ENCODE measurements at places on chromosomes 3 and 15.

- DNase-seq = no peak
Measured at GRCh38 chr15:96462768-96463750, 132.6 kb downstream of the NR2F2 start.

GRCh38 chr15:62853114-62853840 lies 189.3 kb upstream of the TPM1 start:
- no peak for DNase-seq

DNA sequence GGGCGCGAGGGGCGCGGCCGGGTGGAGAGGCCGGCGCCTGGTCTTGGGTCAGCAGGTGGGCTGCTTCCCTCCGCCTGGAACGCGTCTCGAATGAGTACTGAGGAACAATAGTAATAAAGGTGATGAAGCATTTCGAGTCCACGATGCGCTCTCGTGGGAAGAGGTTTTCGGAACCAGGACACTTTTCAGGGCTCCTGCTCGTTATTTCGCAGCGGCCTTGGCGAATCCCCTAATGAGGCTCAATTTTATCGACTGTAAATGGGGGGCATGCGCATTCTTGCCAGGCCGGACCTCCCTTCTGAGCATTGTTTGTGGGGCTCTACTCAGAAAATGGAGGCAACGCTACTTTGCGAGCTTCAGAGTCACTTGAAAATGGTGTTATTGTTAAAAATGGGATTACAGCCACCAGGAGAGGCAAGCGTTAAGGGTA lies 1.2 kb downstream of the NR2C2 start:
- DNase-seq = no peak

DNA sequence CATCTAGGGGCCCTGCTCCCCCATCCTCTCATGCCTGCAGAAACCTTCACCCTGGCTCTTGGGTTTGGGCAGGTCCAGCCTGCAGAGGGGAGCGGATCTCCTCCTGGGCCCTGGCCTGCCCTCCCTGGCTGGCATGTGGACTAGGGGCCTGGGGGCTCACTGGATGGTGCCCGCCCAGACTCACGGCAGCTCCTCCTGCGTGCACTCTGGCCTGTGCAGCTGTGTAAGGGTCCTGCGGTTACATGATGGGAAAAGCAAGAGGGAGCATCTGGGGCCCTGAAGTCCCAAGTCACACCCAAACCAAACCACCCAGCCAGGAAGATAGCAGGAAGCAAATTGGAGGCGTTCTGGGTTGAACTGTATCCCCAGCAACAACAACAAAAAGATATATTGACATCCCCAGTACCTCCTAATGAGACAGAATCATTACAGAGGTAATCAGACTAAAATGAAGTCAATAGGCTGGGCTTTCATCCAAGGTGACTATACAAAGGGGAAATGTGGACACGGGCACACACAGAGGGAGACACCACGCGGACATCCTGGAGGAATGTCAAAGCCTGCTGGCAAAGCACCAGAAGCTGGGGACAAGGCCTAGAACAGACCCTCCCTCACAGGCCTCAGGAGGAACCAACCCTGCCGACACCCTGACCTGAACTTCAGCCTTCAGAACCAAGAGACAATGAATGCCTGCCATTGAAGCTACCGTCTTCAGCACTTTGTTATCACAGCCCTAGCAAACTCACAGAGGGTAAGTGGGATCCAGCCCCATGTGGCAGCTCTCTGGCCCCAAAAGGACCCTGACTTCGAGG lies 10.4 kb upstream of the CLK3 start:
- DNase-seq = no peak

GRCh38 chr15:31396881-31397560 lies 70.4 kb downstream of the KLF13 start:
- no peak for DNase-seq

DNA sequence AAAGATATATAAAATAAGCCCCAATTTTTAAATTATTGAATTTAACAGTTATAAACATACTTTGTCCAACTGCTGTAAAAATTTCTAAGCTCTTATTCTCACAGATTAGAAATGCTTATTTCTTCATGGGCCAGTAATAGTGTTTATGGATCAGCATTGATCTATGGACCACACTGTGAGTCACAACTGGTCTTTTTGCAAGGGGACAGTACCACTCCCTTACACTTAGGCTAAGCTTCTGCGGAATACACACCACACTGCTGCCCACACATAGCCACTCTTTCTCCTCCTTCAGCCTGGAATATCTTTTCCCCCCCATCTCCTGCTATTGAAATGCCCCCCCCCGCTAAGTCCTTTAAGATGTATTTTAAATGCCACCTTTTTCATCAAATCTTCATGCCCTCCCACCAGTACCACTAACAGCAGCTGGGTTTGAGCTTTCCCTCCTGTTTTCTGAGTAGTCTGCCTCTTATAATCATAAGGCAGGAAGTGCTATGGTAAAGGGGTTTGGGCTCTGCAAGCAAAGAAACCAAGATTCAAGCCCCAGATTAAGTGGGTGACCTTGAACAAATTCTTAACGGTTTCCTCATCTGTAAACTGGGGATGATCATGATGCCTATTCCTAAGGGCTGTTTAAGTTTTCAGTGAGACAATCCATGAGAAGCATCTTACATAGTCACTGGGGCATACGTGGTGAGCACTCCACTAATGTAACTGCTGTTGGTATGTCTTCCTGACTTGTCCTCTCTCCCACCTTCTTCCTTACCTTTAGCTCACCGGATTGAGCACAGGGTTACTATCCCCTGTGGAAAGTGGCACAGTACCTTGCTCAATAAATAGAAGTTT lies 69.2 kb downstream of the DCUN1D1 start:
- no peak for DNase-seq

DNA sequence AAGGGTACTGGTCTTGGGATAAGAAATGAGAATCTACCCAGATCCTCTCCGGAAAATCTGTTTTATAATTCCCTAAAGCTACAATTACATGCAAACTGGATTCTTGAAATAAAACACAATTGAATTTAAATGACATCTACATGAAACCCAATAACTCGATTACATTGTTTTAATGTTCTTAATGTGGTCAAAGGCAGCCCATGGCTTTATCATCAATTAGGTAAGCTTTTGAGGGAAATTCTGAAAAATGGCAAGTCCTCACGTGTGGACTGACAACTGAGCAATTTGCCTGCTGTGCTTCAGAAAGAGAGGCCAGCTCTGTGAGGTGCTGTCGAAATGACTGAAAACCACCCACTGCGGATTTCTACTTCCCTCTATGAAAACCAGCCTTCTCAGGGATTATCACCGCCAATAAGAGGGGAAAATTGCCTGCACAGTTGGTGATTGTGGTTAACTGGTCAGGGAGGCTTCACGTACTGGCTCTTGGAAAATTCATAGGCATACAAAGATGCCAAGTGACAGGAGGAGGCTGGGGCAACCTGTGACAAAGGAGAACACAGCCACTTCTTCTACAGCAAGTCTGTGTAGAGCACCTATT lies 200.8 kb upstream of the SLCO3A1 start:
- no peak for DNase-seq

GRCh38 chr3:195065142-195065863 lies 205.7 kb downstream of the XXYLT1 start:
- DNase-seq = no peak

DNA sequence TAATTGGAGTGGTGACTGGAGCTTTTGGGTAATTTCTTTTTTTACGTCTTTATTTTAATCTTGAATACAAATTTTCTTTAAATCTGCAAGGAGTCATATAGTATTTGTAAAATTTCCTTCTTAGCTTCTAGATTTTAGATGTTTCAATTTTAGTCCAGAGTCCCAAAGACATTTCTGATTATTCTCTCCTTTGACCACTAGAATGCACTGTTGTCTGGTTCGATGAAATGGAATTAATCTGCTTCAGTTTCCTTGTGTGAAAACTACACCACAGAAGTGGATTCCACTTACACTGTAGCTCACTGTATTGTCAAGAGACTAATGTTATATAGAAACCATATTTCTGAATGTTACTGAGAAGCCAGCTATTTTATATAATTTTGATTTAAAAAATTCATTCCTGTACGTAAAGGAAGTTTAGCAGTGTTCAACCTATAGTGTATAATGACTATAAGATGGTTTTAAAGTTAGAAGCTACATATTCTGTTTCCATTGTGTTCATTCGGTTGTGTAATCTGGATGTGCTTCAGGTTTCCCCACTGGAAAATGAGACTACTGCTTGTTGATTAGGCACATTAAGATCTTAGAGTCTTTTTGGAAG lies 6.1 kb downstream of the GRAMD1C start:
- no peak for DNase-seq

- DNase-seq = peak; percentile 91
Measured at GRCh38 chr15:64247906-64248541, 85.2 kb upstream of the PPIB start.

- DNase-seq = no peak
Measured at GRCh38 chr3:138673641-138674530, 65.3 kb downstream of the FAIM start.

DNA sequence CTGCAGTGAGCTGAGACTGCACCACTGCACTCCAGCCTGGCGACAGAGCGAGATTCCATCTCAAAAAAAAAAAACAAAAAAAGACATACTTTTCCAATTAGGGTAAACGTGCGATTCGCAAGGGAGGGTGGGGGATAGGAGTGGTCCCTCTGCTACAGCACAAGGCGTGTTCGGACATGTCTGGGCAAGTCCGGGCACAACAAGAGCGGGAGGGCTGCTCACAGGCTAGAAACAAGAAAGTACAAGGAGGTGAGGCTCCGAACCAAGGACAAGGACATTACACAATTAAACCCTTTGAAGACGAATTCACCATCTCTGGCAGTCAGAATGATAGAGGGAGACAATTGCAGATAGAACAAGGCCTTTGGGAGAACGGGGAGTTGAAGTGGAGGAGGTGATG lies 32.2 kb upstream of the BCL2A1 start:
- no peak for DNase-seq

- no peak for DNase-seq
Measured at GRCh38 chr3:44110648-44111047, 131.0 kb upstream of the TOPAZ1 start.

- DNase-seq = peak; percentile 31
Measured at GRCh38 chr3:29922992-29923746, 642.3 kb downstream of the RBMS3 start.

GRCh38 chr3:152204218-152204617 lies 64.5 kb upstream of the MBNL1 start:
- DNase-seq = no peak

- DNase-seq = no peak
Measured at GRCh38 chr3:39101022-39101689, 6.3 kb downstream of the GORASP1 start.

DNA sequence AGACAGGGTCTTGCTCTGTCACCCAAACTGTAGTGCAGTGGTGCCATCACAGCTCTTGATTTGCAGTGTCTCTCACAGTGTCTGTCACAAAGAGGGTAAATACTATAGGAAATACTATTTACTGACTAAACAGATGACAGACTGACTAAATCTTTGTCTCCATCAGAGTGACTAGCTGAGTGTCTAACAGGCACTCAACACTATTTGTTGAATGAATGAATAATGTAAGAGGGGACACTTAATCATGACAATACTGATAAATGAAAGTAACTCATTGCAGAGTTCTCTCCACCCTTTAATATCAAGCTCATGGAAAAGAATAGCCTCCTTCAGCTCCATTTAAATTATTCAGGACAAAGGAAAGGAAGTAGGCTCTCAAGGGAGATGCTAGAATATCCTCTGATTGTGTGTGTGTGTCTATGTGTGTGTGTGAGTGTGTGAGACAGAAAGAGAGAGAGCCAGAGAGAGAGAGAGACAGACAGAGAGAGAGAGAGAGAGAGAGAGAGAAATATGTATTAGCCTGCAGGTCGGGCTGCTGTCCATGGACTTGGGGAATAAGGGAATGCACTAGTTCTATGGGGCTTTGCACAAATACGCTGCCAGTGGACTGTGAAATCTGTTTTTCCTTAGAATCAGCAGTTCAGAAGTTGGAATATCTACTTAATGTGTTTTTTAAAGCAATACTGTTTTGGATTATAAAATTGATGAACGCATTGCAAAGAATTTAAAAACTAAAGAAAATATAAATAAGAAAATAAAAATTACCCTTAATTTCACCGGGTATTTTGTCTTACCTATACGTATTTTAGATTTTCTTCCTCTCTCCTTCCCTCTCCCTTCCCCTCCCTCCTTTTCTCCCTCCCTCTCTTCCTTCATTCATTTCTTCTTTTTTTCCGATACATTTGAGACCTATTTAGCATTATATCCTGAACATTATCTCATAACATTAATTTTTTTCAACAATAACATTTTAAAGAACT lies 132.9 kb upstream of the LRIG1 start:
- DNase-seq = no peak

GRCh38 chr3:23325466-23326065 lies 122.4 kb downstream of the UBE2E2 start:
- DNase-seq = no peak

DNA sequence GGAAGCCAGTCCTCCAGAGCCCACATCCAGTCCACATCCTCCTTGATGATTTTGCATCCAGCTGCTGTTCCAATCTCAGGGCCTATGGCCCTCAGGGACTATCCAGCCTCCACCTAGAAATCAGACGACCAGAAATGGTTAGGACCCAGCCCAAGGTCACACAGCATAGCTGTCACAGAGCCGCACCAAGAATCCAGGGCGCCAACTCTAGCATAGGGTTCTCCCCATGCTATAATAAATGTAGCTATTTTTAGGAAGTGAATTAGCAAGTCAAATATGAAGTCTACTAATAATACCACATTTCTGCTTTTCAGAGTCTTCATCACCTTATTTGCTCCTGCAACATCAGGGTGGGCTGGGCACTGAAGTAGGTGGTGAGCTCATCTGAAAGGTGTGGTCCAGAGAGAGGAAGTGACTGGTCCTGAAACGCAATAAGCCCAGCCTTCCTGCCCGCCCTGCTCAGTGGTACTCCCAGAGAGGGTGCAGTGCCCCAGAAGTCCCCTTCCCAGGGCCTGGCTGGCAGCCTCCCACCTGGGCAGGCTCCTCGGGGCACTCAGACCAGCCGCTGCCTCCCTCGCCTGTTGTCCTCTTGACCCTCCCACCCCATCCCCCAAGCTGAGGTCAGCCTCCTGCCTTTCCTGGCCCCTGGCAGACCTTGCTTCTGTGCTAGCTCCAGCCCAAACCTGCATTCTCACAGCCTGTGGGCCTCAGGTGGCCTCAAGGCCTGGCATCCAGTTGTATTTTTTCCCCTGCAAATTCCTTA lies 17.6 kb upstream of the CYP11A1 start:
- DNase-seq = no peak

DNA sequence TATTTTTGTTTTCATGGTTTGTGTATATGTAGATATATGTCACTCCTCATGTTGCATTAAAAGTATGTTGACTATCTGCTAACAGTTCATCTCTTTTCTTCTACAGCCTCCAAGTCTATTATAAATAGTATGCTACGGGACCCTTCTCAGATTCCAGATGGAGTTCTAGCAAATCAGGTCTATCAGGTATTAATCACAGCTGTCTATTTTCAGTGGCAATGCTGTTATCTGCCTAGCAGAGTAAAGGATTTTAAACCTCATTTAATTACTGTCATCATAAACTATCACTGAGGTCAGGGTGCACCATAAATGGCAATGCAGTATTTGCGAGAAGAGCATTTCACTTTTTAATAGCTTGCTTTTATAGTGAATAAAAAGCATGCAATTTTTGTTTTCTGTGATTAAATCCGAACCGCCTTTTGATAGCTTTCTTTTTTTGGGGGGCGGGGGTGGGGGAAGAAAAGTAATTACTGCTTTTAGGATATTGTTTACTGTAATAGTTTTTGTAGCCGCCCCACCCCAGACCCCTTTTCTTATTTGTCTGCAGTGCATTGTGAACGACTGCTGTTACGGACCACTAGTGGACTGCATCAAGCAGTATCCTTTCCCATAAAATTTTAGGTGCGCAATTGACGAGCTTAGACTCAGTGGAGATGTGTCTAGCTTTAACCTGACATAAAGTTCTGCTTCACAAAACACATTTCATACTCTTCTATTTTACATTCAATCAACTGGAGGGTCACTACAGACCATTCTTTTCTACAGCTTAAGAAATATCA lies 112.3 kb downstream of the CDIN1 start:
- no peak for DNase-seq

Measured in glomerular endothelial cell (primary cell).